Activated naive CD8-positive, alpha-beta T cell treated with anti-CD3 and anti-CD28 coated beads, Interleukin-2, amount 10 ng/mL, durations not matched to agents 7 days and 5 days (primary cell): ENCODE measurements at places on chromosomes 11 and 22. TPM values are rescaled to one million over a fixed set of nuclear protein-coding genes. Genes with fewer than 3 reads are reported as not detected.

The OR6T1 gene
- not detected for total RNA-seq

GRCh38 chr22:20080776-20081654 lies 974 bp downstream of the DGCR8 start:
- peak overlapping the region; percentile 84 for H3K27ac ChIP-seq
- H3K4me1 ChIP-seq = peaks cover 32% of the 10 kb centered on the region
- H3K36me3 ChIP-seq = peaks cover under 1% of the 10 kb centered on the region
- H3K27me3 ChIP-seq = no peaks in the 10 kb centered on the region
- DNase-seq = no peak

- H3K27me3 ChIP-seq = peaks cover 21% of the 10 kb centered on the region
- peaks cover 1% of the 10 kb centered on the region for H3K36me3 ChIP-seq
- peaks cover 4% of the 10 kb centered on the region for H3K4me1 ChIP-seq
- H3K27ac ChIP-seq = no peak overlapping the region
Measured at GRCh38 chr11:34262531-34263081, 95.2 kb downstream of the ABTB2 start.

The CD3E gene
- 607 TPM for total RNA-seq

- H3K4me1 ChIP-seq = peaks cover 3% of the 10 kb centered on the region
- no peak overlapping the region for H3K27ac ChIP-seq
- H3K36me3 ChIP-seq = no peaks in the 10 kb centered on the region
- H3K27me3 ChIP-seq = no peaks in the 10 kb centered on the region
Measured at GRCh38 chr11:2691355-2691761, 8.4 kb downstream of the KCNQ1OT1 start.

- peaks cover 15% of the 10 kb centered on the region for H3K36me3 ChIP-seq
- no peak overlapping the region for H3K27ac ChIP-seq
- H3K27me3 ChIP-seq = no peaks in the 10 kb centered on the region
- H3K4me3 ChIP-seq = no peak overlapping the region
- DNase-seq = no peak
Measured at GRCh38 chr11:47466701-47467250, 17.8 kb upstream of the RAPSN start.

GRCh38 chr11:78809931-78810541 lies 235.4 kb upstream of the NARS2 start:
- H3K4me3 ChIP-seq = no peak overlapping the region
- H3K36me3 ChIP-seq = no peaks in the 10 kb centered on the region
- no peak overlapping the region for H3K27ac ChIP-seq
- H3K4me1 ChIP-seq = no peaks in the 10 kb centered on the region
- no peak for DNase-seq
- H3K27me3 ChIP-seq = peaks cover 11% of the 10 kb centered on the region

The ART1 gene
- not detected for total RNA-seq

GRCh38 chr11:2570841-2571597 lies 126.2 kb downstream of the KCNQ1 start:
- no peaks in the 10 kb centered on the region for H3K27me3 ChIP-seq
- no peak overlapping the region for H3K27ac ChIP-seq
- H3K4me3 ChIP-seq = no peak overlapping the region
- no peaks in the 10 kb centered on the region for H3K4me1 ChIP-seq
- peak; percentile 18 for DNase-seq

DNA sequence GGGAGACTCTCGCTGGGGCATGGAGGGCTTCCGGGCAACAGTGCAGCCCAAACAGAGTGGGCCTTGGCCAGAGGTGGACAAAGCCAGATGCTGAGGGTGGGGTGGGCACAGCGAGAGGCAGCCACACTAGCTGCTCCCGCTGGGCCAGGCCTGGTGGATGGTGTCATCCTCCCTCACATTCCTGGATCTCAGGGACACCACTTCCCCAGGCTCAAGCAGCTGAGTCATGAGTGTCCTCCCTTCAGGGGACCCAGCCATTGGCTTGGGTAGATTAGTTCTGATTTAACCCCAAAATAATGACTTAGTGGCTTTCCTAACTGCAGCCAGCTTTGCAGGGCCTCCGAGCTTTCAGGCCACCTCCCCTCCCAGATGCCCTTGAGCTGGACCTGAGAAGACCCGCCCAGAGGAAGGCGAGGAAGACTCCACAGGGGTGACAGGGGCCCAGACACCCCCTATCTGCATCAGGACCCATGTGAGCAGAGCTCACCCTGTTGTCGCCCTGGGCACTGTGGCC lies 25.9 kb upstream of the WNT7B start:
- peak; percentile 23 for DNase-seq
- H3K27me3 ChIP-seq = peaks cover 2% of the 10 kb centered on the region
- peaks cover 16% of the 10 kb centered on the region for H3K4me1 ChIP-seq
- H3K36me3 ChIP-seq = no peaks in the 10 kb centered on the region
- H3K27ac ChIP-seq = no peak overlapping the region

DNA sequence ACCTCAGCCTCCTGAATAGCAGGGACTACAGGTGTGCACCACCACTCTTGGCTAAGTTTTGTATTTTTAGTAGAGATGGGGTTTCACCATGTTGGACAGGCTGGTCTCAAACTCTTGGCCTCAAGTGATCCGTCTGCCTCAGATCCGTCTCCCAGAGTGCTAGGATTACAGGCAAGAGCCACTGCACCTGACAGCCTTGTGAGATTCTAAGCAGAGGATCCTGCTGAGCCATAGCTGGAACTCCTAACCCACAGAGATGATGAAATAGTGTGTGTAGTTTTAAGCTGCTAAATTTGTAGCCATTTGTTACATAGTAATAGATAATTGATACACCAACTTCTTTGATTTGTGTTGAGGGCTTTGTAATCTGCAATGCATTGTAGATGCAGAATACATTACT lies 51.1 kb downstream of the CLMP start:
- no peak for DNase-seq
- peaks cover 3% of the 10 kb centered on the region for H3K27me3 ChIP-seq
- H3K4me3 ChIP-seq = no peak overlapping the region

DNA sequence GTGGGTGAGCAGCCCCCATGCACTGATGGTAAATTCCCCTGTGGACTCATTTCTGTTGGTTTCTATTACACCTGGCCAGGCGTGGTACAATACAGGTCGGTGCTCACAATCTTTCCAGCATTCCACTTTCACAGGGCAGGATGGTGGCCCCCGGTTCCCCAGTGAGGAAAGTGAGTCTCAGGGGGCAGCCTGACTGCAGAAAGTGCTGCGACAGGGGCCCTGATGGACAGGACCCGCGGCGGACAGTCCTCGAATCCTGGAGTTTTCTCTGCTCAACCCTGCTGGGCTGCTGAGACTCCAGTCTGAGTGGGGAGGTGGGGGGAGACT lies 3.1 kb upstream of the PGGHG start:
- H3K27ac ChIP-seq = peak overlapping the region; percentile 98
- peaks cover 34% of the 10 kb centered on the region for H3K4me1 ChIP-seq
- peak overlapping the region; percentile 90 for H3K4me3 ChIP-seq
- H3K36me3 ChIP-seq = peaks cover 59% of the 10 kb centered on the region

The TMEM80 gene
- total RNA-seq = 38.9 TPM

- H3K4me3 ChIP-seq = no peak overlapping the region
- no peaks in the 10 kb centered on the region for H3K27me3 ChIP-seq
- peaks cover 44% of the 10 kb centered on the region for H3K36me3 ChIP-seq
- no peaks in the 10 kb centered on the region for H3K4me1 ChIP-seq
Measured at GRCh38 chr11:74877132-74877531, 71.8 kb downstream of the XRRA1 start.

DNA sequence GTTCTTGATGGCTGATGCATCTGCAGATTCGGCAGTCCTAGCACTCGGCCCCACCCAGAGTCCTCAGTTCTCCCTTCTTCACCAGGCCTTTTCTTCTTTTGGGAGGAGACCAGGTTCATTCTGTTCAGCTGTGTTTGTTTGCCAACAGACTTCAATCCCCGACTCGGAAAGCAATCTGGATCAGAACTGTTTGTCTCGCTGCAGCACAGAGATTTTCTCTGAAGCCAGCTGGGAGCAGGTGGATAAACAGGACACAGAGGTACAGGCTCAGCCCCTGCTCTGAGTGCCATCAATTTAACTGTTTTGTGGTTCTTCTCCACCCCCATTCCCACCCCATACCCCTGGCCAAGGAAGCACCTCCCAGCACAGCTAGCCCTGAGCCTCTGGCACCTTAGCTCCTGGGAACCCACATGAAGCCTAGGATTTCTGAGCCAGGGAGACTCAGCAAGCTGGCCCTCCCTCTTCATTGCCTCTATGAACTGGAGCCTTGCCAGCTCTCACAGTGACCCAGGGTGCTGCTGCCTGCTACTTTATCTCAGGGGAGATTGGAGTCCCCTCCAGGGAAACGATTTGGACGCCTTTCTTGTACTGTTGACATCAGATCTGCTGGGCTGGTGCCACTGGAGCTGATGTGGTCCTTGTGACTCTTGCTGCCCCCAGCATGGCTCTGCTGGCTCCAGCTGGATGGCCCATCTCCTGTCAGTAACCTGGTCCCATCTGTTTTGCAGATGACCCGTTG lies 58.2 kb upstream of the HORMAD2 start:
- peaks cover 5% of the 10 kb centered on the region for H3K4me1 ChIP-seq
- H3K27me3 ChIP-seq = no peaks in the 10 kb centered on the region
- no peak for DNase-seq
- no peak overlapping the region for H3K27ac ChIP-seq
- peaks cover 29% of the 10 kb centered on the region for H3K36me3 ChIP-seq

DNA sequence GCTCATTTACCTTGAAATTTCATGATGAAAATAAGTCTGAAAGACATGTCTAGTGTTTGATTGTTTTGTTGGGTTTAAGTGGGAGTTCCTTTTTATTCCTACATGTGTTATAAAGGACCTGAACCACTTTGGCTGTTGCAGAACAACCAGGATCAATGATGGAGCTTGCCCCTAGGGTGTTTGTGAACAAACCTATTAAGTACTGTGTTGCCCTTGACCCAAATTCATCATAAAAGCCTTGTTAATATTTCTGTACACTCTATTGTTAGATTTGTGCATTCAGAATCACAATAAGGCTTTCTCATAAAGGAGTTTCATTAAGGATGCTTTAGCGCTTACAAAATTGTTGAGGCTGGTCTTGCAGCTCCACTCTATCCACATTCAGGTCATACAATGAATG lies 452.6 kb downstream of the NELL1 start:
- no peak overlapping the region for H3K4me3 ChIP-seq
- H3K27ac ChIP-seq = no peak overlapping the region
- no peaks in the 10 kb centered on the region for H3K27me3 ChIP-seq
- no peaks in the 10 kb centered on the region for H3K4me1 ChIP-seq
- H3K36me3 ChIP-seq = no peaks in the 10 kb centered on the region
- no peak for DNase-seq

GRCh38 chr11:122737951-122738693 lies 82.6 kb downstream of the UBASH3B start:
- H3K4me1 ChIP-seq = peaks cover 21% of the 10 kb centered on the region
- H3K27ac ChIP-seq = no peak overlapping the region
- H3K4me3 ChIP-seq = no peak overlapping the region
- peaks cover 8% of the 10 kb centered on the region for H3K36me3 ChIP-seq
- DNase-seq = no peak

The CDC42EP2 gene
- 0.51 TPM for total RNA-seq

DNA sequence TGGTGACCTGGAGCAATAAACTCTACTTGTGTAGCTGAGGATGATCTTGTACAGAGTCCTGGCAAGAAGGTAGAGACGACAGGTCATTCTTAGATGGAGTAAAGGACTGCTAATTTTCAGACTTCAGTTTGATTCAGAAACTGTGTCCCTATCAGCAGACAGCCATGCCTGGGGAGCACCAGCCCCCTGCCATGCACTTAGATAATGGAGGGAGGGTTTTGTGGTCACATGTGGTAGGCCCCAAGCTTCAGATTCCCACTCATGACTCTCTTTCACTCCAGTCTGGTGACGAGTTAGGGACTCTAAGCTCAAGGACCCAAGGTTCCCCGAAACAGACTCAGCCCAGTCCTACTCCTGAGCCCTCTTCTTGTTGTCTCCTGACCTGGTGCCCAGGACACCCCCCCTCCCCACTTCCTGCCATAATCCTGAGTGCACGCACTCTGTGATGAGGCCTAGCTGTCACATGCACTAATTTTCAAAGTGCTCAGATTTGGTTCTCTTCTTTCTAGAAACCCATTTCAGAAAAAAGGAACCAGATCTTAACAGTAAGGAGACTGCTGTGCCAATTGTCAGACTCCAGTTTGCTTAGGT lies 10.2 kb upstream of the AMPD3 start:
- no peak overlapping the region for H3K4me3 ChIP-seq
- H3K4me1 ChIP-seq = peaks cover 36% of the 10 kb centered on the region
- no peaks in the 10 kb centered on the region for H3K36me3 ChIP-seq
- no peak overlapping the region for H3K27ac ChIP-seq
- no peak for DNase-seq

DNA sequence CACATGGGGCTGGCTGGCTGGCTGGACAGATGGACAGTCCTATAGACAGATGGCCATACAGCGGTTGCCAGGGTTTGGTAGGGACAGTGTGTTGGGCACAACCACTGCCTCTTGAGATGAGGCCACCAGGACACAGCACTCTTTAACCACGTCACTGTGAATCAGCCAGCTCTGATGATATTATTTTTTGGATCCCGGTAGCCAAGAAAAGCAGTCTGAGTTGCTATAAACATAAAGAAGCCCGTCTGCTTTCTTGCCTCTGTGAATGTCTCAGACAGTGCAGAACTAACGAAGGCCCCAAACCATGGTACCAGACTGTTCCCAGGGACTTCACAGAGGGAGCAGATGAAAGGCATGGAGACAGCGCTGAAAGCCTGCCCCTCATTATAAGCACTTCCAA lies 115.9 kb upstream of the CSNK2A3 start:
- H3K27ac ChIP-seq = no peak overlapping the region
- H3K27me3 ChIP-seq = peaks cover 2% of the 10 kb centered on the region
- H3K4me1 ChIP-seq = no peaks in the 10 kb centered on the region
- no peak for DNase-seq
- H3K36me3 ChIP-seq = no peaks in the 10 kb centered on the region
- no peak overlapping the region for H3K4me3 ChIP-seq

DNA sequence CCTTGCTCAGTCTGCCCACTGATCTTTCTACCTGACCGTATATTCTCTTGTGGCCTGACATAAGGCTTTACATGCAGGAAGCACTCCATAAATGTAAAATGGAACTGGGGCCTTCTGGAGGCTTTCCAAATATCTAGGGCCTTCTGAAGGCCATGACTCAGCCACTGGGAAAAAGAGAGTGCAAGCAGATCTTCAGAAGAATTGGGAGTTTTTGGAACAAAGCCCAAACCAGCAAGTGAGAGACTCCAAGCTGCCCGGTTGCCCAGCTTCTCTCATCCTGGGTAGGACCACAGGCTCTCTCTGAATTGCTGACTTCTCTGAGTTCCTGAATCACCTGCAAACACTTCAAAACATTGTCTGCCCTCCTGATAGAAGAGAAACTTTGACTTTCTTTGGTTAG lies 107.9 kb upstream of the BMAL1 start:
- no peak overlapping the region for H3K4me3 ChIP-seq
- H3K4me1 ChIP-seq = no peaks in the 10 kb centered on the region
- no peaks in the 10 kb centered on the region for H3K36me3 ChIP-seq
- DNase-seq = no peak
- no peak overlapping the region for H3K27ac ChIP-seq

GRCh38 chr11:64466115-64466718 lies 107.3 kb downstream of the RPS6KA4 start:
- no peaks in the 10 kb centered on the region for H3K36me3 ChIP-seq
- peak; percentile 2 for DNase-seq
- H3K4me1 ChIP-seq = no peaks in the 10 kb centered on the region
- no peak overlapping the region for H3K4me3 ChIP-seq

- H3K4me3 ChIP-seq = no peak overlapping the region
- H3K27me3 ChIP-seq = no peaks in the 10 kb centered on the region
- no peaks in the 10 kb centered on the region for H3K4me1 ChIP-seq
- DNase-seq = no peak
- no peak overlapping the region for H3K27ac ChIP-seq
- H3K36me3 ChIP-seq = no peaks in the 10 kb centered on the region
Measured at GRCh38 chr11:86517557-86517956, 142.9 kb downstream of the CCDC81 start.
